Fibroblast of skin of left quadriceps (primary cell): ENCODE measurements at places on chromosomes 2 and 18.

DNA sequence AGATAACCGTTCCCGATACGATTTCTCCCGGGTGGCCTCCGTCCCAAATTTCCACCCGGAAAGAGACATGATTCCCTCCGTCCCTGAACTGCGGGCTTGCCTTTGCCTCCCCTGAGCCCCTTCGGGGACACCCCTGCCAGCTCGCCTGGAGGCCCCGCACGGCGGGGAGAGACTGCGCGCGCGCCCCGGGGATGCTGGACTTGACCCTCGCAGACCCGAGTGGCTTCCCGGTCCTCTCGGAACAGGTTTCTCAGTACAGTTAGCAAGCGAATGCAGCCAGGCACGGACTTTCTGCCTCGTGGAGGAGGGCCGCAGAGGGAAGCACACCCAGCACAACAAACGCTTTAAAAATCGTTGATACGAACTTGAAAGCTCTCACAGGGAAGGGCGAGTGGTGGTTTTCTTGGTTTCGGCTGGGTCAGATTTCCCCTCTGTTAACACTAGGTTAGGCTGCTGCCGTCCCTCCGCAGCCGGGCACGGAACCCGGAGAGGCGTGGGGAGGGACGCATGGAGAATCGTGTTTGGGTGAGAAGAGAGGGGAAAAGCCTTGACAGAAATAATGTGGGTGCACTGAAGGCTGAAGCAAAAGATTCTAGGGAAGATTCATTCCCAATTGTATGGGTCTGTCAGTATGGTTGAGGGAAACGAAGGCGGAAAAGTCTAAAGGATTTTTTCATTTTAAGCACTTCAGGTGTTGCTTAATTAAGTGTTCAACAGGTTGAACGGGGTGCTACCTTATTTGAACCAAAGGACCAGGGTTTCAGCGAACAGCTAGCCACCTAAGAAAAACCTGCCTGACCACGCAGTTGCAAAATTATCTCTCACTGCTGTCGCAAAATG is 916 bp downstream of the TNFRSF11A start:
- no peak for DNase-seq

- DNase-seq = no peak
These were observed 310.2 kb upstream of the GALNT5 start for GRCh38 chr2:156947261-156947660.

DNA sequence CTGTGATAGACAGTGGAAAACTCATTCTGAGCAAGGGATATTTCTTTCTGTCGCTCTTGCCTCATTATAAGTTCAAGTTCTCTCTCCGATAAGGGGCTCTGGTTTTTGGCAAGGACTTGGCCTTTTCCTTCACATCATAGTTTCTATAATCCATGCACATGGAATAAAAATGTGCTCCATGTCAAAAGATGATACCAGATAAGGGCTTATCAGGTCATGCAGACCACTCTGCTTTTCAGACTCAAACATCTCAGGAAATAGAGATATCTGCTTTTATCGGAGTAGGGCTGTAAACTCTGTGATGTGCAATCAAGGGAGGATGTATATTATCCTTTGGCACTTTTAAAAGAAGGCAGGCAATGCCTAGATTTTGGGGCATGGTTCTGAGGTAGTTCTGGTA is 45.0 kb upstream of the DARS1 start:
- DNase-seq = no peak

GRCh38 chr2:131673400-131674173 is 145.9 kb downstream of the CCDC74A start:
- no peak for DNase-seq

GRCh38 chr2:207503234-207503633 is 26.5 kb upstream of the CREB1 start:
- DNase-seq = no peak

- DNase-seq = no peak
These were observed 48.7 kb downstream of the SOWAHC start for GRCh38 chr2:109662889-109663288.

DNA sequence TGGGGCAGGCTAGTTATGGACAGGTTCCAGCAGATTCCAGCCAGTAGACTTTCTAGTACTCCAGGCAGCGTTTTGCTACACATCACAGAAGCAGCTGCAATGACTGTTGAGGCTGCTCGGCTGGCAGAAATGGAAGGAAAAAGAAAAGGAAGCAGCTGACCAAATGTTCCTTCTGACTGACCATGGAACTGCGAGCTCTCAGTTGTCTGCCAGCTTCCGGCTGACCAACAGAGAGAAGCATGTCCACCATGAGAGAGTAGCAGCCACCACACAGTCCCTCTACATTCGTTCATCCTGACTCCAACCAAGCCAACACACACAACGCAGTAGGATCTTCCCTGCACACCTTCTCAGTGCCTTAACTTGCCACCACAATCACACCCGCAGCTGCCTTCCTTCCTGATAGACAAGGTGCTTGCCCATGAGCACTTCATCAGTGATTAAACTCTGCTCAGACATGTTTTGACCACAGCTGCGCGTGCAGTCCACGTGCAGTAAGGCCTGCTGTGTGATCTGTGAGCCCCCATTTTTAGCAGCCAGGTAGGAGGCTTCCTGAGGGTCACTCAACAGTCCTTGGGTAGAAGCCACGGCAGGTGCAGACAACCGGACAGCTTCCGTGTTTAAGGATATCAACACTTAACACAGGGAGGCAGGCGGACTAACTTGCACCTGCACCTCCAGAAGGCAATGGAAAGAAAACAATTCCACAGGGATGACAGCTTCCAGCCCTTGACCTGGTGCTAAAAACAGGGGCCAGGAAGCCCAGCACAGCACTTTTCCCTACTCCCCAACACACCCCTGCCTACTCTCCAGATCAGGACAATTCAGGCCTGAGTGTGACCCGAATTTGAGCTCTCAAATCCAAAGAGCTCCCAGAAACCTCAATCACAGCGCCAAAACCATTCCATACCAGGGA is 996 bp downstream of the TGFBRAP1 start:
- no peak for DNase-seq

- DNase-seq = no peak
These were observed 152.8 kb upstream of the RIOK3 start for GRCh38 chr18:23300231-23300805.

DNA sequence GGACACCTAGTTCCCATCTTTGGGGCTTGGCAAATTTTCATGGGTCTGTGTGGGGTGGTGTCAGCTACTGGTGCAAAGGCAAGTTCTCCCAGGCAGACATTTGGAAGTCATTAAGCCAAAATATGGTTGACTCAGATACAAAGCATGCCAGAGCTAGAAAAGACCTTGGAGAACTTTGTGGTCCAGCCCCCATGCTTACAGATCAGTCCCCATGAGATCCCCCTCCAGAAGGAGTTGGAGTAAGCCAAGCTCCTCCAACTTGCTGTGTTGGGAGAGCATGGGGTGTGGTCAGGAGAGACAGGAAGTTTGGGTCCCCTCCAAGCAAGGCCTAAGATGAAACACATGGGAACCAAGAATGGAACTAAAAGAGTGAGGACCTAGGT is 224.5 kb downstream of the CYP26B1 start:
- DNase-seq = peak; percentile 90

DNA sequence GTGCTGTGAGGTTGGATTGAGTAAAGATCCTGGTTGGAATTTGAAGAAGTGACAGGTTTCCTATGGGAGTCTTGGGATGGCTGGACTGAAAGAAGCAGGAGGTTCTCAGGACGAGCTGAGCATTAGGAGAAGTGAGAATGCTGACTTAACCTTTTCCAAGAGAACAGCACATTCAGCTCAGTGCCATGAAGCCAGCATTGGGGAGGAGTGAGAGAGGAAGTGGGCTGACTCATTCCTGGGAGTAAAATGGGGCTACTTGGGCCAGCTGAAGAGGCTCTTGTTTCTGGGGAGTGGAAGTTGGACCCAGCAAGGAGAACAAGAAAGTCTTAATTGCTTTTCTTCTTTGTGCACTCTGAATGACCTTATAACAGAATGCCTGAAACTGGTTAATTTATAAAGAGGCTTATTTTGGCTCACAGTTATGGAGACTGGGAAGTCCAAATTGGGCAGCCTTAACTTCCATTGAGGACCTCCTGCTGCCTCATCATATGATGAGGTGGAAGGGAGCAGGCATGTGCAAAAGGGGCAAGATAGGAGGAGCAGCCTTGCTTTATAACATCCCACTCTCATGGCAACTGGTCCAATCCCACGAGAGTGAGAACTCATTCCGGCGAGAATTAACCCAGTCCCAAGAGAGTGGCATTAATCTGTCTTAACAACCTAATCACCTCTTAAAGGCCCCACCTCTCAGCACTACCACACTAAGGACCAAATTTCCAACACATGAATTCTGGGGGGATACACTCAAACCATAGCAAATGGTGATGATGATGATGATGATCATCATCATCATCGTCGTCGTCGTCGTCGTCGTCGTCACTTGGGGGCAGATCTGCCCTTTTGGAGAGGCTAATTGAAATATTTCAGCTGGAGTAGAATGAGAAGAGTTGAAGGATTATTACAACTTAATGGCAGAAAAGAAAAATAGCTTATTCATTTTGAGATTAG is 26.1 kb downstream of the DGUOK start:
- no peak for DNase-seq

GRCh38 chr2:20182241-20182931 is 42.5 kb downstream of the SDC1 start:
- no peak for DNase-seq

DNA sequence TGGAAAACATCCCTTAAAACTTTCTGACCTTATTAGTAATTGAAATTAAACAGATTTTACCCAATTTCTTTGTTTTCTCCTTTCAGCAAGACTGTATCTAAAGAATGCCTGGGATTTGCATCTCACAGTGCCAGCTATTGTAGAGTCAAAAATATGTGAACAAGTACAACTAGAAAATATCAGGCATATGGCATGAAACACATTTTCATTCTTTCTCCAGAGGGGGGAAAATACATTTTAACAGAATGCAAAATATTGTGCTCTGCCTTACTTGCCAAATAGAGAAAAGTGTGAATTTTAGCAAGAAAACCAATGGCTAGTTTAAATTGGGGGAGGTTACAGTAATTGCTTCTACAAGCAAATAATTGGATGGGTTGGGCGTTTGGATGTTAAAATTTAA is 366.6 kb upstream of the FIGN start:
- DNase-seq = no peak

DNA sequence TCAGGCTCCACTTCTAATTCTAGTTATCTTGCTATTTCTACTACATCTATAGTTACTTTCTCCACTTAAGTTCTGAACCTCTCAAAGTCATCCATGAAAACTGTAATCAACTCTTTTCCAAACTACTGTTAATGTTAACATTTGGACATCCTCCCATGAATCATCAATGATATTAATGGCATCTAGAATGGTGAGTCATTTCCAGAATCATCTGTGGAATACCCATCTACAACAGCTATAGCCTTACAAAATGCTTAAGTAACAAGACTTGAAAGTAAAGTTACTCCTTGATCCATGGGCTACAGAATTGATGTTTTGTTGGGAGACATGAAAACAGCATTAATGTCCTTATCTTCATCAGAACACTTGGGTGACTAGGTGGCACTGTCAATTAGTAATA is 35.4 kb downstream of the BARD1 start:
- DNase-seq = no peak

DNA sequence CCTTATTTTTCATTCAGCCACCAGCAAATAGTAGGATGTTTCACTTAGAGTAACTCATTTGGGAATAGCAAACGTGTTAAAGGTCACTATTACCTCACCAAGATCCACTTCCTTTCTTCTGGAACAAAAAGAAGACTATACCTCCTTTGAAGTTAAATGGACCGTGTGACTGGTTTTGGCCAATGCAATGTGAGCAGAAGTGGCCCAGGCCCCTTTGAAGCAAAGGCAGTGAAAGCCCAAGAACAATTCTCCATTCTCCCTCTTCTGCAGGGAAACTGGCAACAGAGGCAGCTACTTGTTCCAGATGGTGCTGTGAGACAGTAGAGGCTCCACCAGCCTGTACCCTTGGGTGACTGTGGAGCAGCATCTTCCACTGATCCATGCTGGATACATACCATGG is 11.3 kb upstream of the MALL start:
- no peak for DNase-seq

- DNase-seq = no peak
These were observed 38.1 kb downstream of the LDLRAD4 start for GRCh38 chr18:13256444-13257305.

- DNase-seq = no peak
These were observed 297.6 kb upstream of the NRXN1 start for GRCh38 chr2:51329512-51329911.

DNA sequence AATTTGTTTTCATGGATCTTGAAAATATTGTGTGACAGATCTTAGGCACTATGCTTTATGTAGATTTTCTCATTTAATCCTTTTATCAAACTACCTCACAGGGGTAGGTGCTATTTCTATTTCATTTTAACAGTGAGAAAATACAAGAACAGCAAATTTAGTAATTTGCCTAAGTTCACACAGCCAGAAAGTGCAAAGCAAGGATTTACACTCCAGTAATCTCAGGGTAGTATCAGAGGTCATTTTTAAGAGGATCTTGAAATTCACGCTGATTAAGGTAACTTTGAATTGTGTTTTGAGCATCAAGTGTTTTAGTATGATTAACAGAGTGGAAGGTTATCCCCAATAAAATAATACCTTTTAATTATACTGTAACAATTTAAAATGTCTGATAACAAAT is 10.1 kb upstream of the KCNJ3 start:
- no peak for DNase-seq

DNA sequence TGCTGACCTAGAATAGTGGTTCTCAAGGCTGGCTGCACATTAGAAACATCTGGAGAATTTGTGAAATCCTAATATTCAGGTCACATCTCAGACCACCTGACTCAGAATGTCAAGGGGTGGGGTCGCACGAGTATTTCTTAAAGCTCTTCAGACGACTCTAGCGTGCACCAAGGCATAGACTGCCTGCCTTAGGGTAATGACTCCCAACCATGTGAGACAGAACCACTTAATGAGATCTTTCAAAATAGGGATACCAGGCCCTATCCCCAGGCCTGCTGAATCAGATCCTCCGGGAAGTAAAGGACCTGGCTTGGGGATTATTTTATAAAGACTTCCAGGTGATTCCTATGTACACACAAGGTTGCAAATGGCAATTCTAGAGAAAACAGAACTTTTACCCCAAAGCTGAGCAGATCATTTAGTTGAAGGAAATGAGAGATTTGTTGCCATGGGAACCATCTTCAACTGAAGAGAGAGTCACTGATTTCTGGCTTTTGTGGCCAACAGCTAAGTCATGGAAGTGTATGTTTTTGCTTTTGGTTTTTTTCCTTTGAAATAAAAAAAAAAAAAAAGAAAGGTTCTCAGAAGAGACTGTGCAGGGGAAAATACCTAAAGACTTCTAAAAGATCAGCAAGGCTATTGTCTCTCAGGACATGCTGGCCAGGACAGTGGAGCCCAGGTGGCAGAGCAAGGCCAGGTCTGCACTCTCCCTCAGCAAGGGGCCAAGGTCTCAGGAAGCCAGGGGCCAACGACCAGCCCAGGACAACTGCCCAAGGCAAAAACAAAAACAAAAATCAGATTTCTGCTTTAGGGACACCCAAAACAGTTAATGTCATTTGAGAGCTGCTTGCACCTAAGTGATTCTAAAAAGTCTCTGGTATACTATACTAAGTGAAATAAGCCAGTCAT is 15.3 kb upstream of the LOXHD1 start:
- no peak for DNase-seq
